ENCODE measurements at places on chromosomes 16 and 17.

GRCh38 chr16:50735629-50736122, 6.2 kb upstream of the CYLD start:
- DNase-seq = no peak

- DNase-seq = no peak
Observed at GRCh38 chr17:49589577-49589927, 13.9 kb downstream of the NXPH3 start.

GRCh38 chr17:82232876-82233785, 4.3 kb downstream of the SLC16A3 start:
- DNase-seq = no peak

GRCh38 chr17:83019376-83019775, 60.0 kb upstream of the METRNL start:
- DNase-seq = no peak

DNA sequence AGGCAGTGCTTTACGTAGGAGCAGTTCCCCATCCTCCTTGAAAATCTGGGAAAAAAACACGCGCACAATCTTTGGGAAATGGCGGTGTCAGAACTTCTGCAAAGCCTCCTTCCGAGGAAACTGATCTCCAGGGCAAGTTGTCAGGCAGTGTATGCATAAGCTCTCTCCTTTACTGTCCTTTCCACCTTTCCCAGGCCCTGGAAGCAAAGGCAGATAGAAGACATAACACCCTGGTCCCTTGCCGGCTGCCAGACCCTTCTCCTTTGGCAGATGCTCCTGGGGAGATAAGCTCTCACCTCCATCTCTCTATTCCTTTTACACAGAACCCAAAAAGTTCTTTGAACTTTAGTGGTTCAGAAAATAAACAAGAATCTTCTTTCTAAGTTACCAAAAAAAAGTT, 12.4 kb downstream of the TOB1 start:
- no peak for DNase-seq

GRCh38 chr16:80614908-80615671, 74.3 kb downstream of the DYNLRB2 start:
- peak; percentile 16 for DNase-seq

- DNase-seq = no peak
Observed at GRCh38 chr17:45384789-45385262, 47.8 kb downstream of the ARHGAP27 start.

DNA sequence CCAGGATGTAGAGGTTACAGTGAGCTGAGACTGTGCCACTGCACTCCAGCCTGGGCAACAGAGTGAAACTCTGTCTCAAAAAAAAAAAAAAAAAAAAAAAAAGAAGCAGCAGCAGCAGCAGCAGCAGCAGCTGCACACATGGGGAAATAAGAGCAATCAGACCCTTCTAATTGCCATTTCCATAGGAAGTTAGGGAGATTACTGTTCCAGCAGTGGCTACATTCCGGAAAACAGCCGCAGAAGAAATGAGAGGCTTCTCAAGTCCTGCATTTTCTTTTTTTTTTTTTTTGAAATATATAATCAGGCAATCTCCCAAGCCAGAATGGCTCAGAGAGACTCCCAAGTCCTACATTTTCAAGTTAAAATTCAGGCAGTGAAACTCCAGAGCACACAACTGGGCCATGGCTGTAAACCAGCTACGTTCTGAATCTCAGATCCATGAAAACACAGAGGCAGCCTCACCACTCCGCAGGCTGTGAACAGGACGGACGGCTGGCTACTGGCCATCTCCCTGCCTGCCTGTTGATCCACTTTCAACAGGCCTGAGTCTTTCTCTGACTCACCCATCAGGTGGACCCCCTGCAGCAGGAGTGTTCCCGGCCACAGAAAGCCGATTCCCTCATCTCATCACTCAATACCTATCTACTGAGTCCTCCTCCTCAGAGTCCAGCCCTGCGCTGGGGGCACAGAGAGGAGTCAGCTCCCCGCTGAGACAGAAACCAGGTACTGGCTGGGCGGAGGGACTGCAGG, 15.0 kb downstream of the TRPV1 start:
- DNase-seq = peak; percentile 65

- DNase-seq = peak; percentile 15
Observed at GRCh38 chr16:57867000-57867561, 64.8 kb upstream of the KIFC3 start.

- no peak for DNase-seq
Observed at GRCh38 chr16:24609417-24609739, 70.0 kb downstream of the RBBP6 start.
